T-helper 2 cell treated with Interferon-gamma antibody and Interleukin-4, amounts not matched to agents 5 μg/mL and 100 μg/mL, for 36 hours (primary cell): ENCODE measurements at places on chromosomes 6 and 20.

DNA sequence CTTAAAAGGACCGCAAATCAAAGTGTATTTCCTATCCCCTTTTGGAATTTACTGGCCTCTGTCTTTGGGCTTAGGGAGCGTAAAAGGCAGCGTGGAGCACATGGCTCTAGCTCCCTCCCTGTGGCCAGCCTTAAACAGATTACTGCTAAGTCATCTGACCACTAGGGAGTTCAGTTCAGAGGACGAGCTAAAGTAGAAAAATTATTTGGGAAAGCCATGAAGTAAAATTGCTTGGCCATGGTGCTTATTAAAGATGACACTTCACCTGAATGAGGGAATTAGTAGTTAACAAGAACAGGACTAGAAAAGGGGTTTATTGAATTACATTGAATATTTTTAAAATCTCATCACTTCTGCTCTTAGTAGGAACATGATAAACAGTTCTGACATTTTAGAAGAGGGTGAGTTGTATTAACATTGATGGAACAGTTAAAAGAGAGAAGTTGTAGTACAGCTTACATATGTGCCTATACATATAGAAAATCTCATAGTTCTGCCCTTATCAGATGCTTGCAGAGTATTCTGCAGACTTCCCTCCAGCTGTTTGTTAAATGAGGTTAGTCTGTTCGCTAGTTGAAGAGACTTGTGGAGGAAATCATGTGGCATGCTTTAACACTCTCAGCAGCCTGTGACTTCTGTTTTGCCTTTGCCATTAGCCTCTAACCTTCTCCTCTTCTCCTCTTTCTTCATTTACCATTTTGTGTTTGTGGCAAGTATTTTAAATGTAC lies 31.2 kb upstream of the MAPK13 start:
- no peak for DNase-seq

DNA sequence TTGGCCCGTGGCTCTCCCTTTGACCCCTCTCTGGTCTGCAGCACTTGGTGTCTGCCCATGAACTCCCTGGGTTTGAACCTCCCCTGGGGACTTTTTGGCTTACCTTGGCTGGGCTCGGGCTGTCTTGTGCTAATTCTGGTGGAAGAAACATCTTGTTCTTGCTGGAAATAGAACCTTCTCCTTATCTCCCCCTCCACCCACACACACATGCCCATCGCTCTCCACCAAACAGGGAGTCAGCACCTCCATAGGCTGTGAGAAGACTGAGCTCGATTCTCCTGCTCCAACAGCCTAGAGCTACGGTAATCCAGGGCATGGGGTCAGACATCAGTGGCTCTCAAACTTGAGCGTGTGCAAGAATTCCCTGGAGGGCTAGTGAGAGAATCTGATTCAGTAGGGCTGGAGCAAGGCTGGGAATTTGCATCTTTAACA lies 114.4 kb upstream of the SLC22A23 start:
- no peak for DNase-seq

GRCh38 chr20:53738039-53738944 lies 144.7 kb upstream of the ZNF217 start:
- DNase-seq: no peak

- peak; percentile 45 for DNase-seq
These were observed 290.6 kb upstream of the ZNF337 start for GRCh38 chr20:25987073-25987927.

GRCh38 chr20:15857173-15857784 lies 716.0 kb downstream of the KIF16B start:
- no peak for DNase-seq
